NCI-H1694 (cell line): ENCODE measurements at places on chromosomes 1 and 21.
A peak's percentile ranks its signal among the peaks of the same experiment; 100 is the strongest.

DNA sequence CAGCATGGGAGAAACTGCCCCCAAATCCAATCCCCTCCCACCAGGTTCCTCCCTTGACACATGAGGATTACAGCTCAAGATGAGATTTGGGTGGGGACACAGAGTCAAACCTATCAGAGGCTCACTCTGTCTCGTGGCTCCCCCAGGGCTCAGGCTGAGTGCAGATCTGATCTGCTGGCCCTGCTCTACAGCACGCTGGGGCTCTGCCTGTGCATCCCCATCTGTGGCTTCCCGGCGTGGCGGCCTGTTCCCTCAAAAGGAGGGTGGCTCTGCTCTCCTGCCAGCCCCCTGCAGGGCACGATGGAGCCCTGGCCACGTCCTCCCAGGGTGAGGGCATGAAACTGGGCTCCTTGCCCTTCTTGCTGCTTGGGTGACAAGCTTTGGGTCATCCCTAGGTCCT is 19.8 kb upstream of the SMYD3 start:
- DNase-seq, result no peak

GRCh38 chr1:220160027-220160426 is 66.1 kb downstream of the IARS2 start:
- no peak for DNase-seq

- DNase-seq, result no peak
Measured at GRCh38 chr1:33327587-33328325, 6.9 kb upstream of the A3GALT2 start.

DNA sequence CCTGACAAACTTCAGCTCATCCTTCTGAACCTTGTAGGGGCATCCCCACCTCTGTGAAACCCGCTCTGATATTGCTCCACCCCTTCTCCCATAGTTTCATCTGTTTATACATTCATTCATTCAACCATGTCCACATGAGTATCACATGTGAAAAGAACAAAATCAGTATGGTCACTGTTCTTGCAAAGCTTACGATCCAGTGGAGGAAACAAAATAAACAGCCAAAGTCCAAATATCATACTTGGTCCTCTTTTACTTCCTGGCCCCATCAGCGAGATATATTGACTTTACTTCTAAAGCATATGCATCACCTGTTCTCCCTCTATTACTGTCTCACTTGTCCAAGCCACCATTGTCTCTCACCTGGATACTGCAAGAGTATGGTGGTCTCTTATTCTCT is 35.6 kb downstream of the C8A start:
- no peak for DNase-seq

GRCh38 chr1:6197746-6198427 is 1.5 kb downstream of the RPL22 start:
- DNase-seq, result no peak

DNA sequence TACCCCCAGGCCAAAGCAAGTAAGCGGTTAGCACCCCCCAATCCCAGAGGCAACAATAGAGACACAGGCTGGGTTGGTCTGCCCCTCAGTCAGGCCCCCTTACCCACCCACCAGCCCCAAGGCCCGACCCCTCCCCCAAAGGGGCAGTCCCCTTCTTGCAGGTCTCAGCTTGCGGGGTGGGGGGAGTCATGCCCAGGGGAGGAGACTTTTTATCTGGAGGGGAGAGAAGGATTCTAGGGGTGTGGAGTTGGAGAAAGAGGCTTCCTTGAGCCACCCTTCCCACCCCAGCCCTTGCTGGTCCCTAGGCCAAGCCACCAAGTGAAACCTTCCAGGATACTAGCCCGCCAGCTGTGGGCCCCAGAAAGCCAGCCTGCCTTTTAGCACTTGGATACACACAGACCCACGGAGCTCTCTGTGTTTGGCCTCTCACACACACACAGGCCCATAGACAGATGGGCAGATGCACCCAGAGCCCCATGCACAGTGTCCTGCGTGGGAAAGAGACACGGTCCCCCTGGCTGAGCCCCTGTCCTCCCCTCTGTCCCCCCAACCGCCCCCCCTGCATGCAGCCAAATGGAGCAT is 7.1 kb downstream of the TMEM54 start:
- DNase-seq, result peak; percentile 42

DNA sequence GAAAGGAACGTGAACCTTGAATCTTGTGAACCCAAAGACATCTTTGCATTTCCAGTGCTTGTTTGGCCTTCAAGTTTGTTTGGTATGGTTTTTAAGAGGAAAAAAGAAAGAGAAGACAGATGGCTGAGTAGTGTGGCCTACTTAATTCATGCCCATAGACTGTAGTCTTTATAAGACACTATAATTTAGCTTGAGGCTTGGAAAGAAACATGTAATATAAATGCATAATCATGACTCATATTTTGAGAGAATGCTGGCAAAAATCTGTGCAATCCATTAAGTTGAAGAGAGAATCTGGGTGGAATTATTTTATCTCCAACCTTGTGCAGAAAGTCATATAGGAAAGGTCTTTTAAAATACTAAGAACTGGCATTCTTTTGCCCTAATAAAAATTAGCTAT is 179.3 kb downstream of the SIPA1L2 start:
- no peak for DNase-seq

DNA sequence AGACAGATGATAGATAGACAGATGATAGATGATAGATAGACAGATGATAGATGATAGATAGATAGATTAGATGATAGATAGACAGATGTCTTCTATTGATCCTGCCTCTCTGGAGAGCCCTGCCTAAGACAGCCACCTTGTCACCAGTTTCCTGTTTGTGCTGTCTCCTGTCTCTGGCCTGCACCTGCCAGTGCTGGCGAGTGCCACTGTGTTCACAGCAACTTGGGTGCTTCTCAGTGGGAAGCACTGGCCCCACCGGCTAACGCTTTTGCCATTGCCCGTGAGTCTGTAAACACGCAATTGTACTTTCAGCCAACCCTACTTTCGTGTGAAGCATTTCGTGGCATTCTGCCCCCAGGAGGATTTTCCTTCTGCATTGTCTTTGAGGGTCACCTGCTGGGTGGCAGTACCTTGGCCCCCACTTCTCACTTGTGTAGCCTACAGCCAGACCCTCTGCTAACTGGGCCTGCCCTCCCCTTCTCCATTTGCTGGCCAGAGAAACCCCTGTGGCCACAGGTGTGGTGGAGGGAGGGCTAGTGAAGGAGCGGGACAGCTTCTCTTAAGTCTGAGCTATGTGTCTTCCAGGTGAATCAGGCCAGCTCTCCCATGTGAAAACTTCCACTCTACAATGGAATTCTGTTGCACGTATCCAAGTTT is 23.4 kb upstream of the PDE9A start:
- DNase-seq, result no peak

DNA sequence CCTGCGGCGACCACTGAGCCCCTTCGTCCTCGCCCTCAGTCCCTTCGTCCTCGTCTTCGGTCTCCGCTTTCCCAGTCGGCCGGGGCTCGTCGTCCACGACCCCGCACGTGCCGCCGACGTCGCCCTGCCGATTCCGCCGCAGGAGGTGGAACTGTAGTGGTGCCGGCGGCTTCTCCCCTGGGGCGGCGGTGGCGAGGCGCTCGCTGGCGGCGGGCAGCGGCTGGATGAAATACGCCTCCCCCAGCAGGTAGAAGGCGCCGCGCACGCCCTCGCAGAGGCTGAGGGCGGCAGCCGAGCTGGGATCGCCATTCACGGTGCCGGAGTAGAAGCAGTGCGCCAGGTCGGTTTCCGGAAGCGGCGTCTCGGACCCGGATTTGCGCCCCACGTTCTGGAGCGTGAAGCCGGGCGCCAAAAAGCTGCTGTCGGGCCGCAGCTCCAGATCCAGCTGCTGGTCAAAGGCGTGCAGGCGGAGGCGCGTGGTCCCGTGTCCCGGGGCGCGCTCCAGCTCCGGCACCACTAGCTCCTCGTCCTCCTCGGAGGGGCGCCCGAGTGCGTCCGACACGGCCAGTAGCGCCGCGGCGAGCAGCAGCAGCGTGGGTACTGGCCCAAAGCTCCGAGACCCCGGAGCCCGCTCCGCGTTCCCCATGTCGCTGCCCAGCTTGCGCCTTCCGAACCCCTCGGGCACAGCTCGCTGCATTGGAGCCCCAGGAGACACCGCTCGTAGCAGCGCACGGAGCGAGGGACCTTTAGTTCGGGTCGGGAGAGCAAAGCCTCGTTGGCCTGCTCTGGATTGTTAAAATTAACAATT is 747 bp downstream of the ADAMTS1 start:
- no peak for DNase-seq

GRCh38 chr21:16309250-16309971 is 579.6 kb downstream of the USP25 start:
- DNase-seq, result no peak

GRCh38 chr1:220484135-220484534 is 43.8 kb upstream of the MARK1 start:
- no peak for DNase-seq
